SK-MEL-5 (cell line): ENCODE measurements at places on chromosomes 16 and 17. TPM values are rescaled to one million over a fixed set of nuclear protein-coding genes. Genes with fewer than 3 reads are reported as not detected.
A peak's percentile ranks its signal among the peaks of the same experiment; 100 is the strongest.

CUEDC1 gene
- total RNA-seq: 10.4 and 14.6 TPM in 2 replicates

PPY gene
- 1.3 TPM in 1 of 2 replicates, not detected in the other for total RNA-seq

GRCh38 chr17:57937492-57937891 lies 17.7 kb downstream of the CUEDC1 start:
- no peak for DNase-seq

DNA sequence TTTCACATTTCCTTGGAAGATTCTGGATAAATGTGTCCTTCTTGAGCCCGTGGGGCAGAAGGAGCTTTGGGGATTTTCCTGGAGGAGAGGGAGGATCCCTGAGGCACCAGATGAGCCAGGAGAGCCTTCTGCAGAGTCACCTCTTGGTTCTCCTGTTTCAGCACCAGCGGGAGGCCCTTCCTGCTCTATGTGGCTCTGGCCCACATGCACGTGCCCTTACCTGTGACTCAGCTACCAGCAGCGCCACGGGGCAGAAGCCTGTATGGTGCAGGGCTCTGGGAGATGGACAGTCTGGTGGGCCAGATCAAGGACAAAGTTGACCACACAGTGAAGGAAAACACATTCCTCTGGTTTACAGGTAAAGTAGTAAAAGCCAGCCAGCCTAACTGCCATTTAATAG lies 77.1 kb downstream of the ARSG start:
- DNase-seq: no peak

DNA sequence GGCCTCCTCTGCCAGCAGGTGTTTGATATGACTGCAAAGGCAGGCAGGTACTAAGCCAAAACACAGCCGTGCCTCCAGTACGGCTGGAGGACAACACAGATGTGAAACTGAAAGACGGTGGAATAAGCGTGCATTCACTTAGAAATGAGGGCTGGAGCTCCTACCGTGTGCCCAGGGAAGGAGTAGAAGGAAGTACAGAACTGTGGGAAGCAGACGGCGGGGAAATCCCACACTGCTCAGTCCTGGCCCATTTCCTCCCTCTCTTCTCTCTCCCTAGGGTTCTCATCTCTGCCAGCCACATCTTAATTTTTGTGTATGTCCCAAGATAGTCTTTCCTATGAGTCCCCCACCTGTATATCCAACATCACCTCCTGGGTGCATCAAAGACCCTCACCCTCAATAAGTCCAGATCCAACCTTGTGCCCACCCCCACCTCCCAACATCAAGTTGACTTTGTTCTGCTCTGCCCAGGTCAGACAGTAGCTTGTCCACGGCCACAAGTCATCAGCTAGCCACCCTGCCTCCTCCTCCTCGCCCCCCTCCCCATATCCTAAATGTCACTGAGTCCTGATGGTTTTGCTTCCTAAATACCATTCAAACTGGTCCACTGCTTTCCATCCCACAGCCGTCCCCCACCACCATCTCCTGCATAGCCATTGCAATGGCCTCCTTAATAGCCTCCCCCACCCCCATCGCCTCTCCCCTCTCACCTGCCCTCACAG lies 77.1 kb upstream of the RPL38 start:
- no peak for DNase-seq

DNA sequence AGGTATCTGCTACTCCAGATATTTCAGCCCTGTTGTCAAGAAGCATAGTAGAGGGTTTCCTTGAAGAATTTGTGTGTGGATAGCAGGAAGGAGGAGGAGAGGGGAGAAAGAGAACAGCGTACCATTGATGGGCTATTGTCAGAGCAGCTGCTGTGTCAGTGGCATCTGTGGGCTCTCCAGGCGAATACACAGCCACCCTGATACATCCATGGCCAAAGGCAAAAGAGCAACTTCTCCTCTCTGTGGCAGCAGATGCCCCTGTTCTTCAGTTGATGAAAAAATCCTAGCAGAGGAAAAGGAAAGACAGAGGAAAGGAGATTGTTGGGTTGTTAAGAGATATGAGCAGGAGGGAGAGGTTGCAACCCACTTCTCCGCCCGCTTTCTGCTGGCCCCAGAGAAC lies 12.2 kb upstream of the KCNJ2 start:
- no peak for DNase-seq

GRCh38 chr16:69917311-69917710 lies 33.8 kb upstream of the CLEC18A start:
- no peak for DNase-seq

YPEL2 gene
- total RNA-seq: 16.1 and 17.5 TPM in 2 replicates

GPR179 gene
- total RNA-seq: 0.05 and 0.11 TPM in 2 replicates

- DNase-seq: no peak
Observed at GRCh38 chr17:1289695-1290094, 10.2 kb downstream of the TRARG1 start.

NKD1 gene
- total RNA-seq: 0.72 and 0.74 TPM in 2 replicates

KRT27 gene
- total RNA-seq: 5.9 and 6.9 TPM in 2 replicates

- peak; percentile 58 for DNase-seq
Observed at GRCh38 chr17:38735161-38735997, 5.2 kb downstream of the CISD3 start.

GRCh38 chr17:7025245-7025644 lies 2.4 kb downstream of the BCL6B start:
- DNase-seq: no peak

BTBD17 gene
- not detected in 2 replicates for total RNA-seq

KRT33B gene
- not detected in 2 replicates for total RNA-seq

TRPV3 gene
- 0.53 TPM in 1 of 2 replicates, not detected in the other for total RNA-seq

KRTAP16-1 gene
- not detected in 2 replicates for total RNA-seq

DNA sequence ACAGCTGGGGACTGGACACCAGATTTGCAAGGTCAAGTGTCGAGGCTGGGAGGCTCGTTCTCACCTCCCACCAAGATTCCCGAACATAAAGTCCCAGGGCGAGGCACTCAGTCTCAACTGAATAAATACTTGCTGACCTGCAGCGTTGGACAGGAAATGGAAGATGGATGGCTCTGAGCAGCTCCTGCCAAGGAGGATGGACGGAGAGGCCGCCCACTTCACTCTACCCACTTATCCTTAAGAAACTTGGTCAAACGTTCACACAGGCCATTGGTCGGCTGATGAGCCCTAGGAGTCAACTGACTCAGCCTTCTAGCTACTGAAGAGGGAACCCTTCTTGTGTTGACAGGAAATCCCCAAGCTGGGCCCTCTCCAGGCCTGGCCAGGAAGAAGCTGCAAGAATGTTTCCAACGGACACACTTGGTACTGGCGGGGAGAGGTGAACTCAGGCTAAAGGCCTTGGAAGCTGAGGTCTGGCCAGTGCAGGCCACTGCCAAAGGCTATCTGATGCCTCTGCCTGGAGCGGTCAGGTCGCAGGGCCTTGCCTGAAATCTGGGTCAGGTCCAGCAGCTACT lies 50.0 kb downstream of the VAC14 start:
- no peak for DNase-seq

CCL4 gene
- total RNA-seq: not detected in 2 replicates

MSL1 gene
- 43.3 and 48.9 TPM in 2 replicates for total RNA-seq

- no peak for DNase-seq
Observed at GRCh38 chr16:86515413-86515776, 5.1 kb downstream of the FOXF1 start.

DNA sequence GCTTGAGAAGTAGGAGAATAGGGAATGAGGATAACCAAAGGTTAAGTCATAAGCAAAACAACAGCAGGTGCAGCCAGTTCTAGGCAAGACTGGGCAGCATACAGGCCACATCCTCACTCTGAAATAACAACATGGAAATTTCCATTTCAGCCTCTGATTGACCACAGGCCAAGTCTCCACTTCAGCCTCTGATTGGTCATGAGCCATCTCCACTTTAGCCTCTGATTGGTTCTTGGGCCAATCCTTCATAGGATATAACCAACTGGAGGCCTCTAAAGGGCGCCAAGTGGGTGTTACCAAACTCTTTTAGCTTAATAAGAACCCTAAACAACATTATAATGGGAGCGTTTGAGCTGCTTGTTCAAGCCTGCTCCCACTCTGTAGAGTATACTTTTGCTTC lies 512.0 kb downstream of the NPIPA7 start:
- DNase-seq: peak; percentile 11

DNA sequence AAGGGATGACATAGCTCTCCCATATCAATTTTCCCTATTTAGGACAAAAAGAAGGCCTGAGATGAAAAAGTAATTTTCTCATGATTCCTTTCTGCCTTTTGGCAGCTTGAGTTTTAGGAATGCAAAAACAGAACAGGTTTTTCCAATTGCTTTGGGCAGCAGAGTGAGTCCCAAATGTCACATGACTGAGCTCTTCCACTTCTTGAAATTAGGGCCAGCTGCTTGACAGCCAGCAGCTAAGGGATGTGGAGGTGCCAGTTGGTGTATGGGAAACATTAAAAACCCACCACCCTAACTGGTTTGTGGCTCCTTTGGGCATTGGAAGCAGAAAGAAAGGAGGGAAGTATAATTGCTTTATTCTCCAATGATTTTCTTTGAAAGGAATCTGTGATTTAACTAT lies 133.8 kb upstream of the FAM20A start:
- no peak for DNase-seq

GRCh38 chr17:72719206-72719577 lies 373.3 kb downstream of the SLC39A11 start:
- DNase-seq: peak; percentile 34
